ENCODE measurements at places on chromosomes 11 and 22.

GRCh38 chr11:5280582-5281102 lies 10.9 kb upstream of the HBE1 start:
- DNase-seq: no peak

DNA sequence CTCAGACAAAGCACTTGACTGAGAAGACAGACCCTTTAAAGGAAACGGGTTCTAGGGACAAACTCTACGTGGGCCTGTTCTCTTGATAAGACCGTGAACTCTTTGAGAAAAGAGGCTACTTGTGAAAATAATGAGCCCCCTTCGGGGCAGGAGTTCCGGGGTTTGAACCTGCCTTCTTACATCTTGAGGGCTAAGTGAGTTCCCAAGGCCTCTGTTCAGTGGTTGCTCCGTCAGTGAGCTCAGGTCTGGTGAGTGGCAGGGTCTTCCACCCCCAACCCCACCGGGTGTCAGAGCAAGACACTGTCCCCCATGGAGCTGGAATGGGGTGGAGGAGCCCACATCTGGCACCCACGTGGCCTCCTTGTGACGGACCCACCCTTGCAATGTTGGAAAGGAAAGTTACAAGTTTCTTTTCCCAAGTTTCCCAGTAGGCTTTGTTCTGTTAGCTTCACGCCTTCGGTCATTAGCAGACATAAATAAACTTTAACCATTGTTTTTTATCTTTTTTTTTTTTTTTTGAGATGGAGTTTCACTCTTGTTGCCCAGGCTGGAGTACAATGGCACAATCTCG lies 6.3 kb upstream of the SAMM50 start:
- DNase-seq: no peak

DNA sequence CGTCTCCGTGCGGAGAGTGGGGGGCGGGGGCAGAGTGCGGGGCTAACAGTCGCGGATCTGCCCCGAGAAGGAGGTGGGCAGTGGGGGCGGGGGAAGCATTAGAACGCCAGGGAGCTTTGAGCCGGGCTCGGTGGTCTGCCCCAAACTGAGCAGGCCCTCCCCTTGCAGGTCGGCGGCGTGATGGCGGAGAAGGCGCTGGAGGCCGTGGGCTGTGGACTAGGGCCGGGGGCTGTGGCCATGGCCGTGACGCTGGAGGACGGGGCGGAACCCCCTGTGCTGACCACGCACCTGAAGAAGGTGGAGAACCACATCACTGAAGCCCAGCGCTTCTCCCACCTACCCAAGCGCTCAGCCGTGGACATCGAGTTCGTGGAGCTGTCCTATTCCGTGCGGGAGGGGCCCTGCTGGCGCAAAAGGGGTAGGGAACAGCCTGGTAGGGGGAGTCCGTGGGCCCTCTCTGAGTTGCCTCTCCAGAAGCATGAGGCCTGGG lies 979 bp downstream of the ABCG4 start:
- no peak for DNase-seq

DNA sequence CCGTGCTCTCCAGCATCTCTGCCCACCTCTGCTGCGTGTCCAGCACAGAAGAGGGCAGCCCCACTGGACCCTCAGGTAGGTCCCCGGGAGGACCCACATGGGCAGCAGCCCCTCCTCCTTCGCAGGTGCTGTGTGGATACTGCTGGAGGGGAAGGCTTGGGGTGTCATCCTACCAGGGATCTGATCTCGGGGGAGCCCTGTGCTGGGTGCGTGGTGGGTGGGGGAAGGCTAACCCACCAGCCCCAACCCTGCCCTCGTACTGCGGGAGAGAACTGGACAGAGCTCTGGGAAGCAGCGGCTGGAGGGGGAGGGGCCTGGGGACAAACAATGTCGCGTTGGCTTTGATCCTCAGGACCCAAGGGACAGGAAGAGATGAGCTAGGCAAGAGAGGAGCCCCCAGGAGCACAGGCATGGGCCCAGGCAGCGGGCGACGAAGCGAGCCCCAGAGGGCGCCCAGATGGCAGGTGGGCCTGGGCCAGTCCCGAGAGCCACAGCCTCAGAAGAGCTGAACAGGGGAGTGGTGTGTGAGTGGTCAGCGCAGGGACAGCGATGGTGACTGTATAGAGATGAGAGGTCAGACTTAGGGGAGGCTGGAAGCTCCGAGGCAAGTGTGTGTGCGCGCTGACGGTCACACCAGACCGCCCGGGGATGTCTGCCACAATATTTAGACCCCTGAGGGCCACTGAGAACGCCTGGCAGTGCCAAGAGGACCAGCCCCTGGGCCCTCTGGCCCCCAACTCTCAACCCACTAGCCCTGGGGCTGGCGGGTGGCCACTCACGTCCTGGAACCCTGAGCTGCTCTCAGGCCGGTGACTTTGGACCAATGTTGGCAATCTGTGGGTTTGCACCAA lies 1.4 kb upstream of the PIM3 start:
- DNase-seq: no peak

DNA sequence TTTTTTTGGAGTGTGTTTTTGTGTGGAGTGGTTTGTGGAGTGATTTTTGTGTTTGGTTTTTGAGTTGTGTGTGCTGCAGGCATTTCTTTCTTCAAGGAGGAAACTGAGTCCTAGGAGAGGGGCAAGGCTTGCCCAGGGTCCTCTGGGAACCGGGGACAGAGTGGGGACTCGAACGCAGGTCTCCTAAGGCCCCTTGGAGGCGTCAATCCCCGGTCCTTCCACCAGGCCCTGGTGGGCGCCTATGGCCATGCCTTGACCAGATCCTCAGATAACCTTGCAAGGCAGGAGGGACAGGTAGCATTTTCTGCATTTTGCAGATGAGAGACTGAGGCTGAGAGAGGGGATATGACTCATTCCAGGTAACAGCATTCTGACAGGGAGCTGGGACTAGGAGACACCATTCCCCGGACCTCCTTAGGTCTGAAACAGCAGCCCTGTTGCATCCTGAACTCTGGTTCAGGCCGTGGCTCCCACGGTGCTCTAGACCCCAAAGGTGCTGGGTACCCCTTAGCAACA lies 39.1 kb downstream of the MYO7A start:
- DNase-seq: no peak

- no peak for DNase-seq
Observed at GRCh38 chr11:95076416-95076815, 9.7 kb downstream of the SRSF8 start.

GRCh38 chr11:45922425-45923082 lies at the start of gene LARGE2:
Gene LARGE2, plus strand, starts transcription at chr11:45922656. Its CDS starts 227 bp downstream, at chr11:45922883.
- DNase-seq: no peak

- no peak for DNase-seq
Observed at GRCh38 chr11:78802058-78802761, 227.5 kb upstream of the NARS2 start.

DNA sequence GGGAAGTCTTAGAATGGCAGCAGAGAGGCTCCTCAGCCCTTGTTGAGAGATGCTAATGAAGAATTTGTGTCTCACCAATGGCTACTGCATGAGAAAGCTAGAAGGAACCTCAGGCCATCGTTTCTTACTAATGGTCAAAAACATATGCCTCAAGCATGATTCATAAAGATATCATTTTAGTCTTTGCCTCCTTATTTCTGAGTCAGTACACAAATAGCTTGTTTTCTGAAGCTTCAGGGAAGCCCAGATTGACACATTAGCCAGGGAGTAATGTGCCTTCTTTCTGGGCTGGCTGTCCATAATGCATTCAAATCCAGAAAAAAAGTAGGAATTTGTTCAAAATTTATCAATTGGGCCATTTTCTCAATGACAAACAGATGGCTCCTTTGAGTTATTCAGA lies 169.4 kb upstream of the ZBED5 start:
- DNase-seq: no peak

GRCh38 chr11:13315517-13316432 lies 38.2 kb downstream of the BMAL1 start:
- DNase-seq: no peak

DNA sequence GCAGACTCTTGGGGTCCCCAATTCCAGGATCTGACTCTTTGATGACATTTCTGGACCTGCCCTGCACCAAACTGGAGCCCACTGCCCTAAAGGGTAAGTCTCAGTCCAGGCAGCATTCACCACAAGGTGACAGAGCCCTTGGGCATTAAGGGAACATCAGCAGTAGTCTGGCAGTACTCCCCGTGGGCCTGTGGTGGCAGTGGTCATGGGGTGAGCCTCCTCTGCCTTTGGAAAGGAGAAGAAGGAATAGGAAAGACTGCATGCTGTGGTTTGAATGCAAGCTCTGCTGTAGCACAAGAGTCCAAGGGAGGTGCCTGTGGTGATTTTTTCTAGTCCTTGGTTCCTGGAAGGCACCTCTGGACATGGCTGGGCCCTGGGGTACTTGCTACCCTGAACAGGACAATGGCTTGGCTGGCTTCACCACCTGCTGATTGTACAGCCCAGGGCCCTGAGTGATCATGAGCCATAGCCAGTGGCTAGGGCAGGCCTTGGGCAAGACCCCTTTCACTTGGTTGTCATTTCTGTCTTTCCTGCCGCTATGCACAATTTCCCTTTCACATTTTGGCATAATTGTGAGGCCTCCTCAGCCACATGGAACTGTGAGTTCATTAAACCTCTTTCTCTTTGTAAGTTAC lies 160.7 kb upstream of the GRIA4 start:
- DNase-seq: no peak

GRCh38 chr22:24803064-24803542 lies 2.9 kb upstream of the SGSM1 start:
- peak; percentile 50 for DNase-seq

DNA sequence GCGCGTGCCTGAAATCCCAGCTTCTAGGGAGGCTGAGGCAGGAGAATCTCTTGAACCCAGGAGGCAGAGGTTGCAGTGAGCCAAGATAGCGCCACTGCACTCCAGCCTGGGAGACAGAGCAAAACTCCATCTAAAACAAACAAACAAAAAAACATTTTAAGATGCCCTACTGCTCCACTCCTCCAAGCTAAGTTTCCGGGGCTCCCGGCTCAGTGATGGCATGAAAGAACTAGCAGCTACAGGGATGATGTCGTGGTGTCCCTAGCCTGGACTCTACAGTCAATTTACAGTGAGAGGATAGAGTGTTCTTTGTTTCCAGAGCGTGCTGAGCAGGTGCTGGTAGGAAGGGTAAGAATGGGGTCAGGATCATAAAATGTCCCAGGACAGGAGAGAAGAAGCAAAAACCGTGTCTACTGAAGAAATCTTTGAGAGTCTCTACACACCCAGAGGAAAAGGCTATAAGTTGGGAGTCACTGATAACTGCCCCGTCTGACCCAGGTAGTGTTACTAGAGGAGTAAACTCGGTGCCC lies 1.2 kb upstream of the ZBTB3 start:
- no peak for DNase-seq

DNA sequence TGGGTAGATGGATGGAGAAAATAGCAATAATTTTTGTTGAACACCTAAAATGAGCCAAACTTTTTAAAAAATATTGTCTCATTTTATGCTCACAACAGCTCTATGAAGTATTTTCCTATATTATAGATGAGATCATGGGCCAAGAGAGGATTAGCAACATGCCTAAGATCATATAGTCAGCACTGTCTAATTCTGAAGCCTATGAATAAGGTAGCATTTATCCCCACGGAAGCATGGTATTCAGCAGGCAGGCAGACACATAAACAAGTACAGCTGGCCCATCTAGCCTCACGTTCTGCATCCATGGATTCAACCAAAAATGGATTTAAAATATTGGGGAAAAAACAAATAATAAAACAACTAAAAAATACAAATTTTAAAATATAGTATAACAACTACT lies 21.9 kb upstream of the RAB30 start:
- no peak for DNase-seq

- DNase-seq: no peak
Observed at GRCh38 chr11:77968337-77968736, 26.1 kb downstream of the INTS4 start.

DNA sequence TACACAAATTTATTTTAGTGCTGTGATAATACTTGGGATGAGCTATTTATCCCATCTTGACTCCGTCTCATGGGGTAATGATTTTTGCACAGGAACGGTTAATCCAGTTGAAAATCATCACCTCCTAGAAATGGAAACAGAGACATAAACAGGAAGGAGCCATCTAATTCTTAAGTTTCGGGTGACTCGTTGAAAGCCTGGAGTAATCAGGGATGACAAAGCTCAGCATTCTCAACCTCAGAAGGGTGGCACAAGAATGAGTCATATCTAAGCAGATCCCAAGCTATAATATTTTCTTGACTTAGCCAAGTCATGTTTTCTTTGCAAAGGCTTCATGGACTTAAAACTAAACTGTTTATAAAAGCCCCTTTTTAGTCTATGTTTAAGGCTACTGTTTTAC lies 280.8 kb upstream of the CCDC90B start:
- DNase-seq: no peak

DNA sequence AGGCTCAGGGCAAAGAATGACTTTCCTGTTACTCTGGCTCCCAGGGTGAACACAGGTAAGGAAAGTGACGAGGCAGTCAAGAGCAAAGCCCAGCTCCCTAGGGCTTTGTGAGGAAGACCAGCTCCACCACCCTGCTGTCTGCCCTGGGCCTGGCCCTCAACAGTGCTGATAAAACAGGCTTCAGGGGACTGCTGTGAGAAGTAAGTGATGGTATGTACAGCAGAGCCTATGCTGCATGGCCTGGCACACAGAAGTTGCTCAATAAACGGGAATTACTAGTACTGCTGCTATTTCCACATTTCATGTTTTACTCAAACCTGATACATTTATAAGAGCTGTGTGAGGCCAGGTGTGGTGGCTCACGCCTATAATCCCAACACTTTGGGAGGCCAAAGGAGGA lies 50.3 kb downstream of the MICAL3 start:
- DNase-seq: no peak

GRCh38 chr11:24226606-24227005 lies 270.2 kb upstream of the LUZP2 start:
- no peak for DNase-seq

GRCh38 chr11:70411713-70412452 lies 13.6 kb downstream of the CTTN start:
- DNase-seq: no peak

GRCh38 chr11:27394781-27395228 lies 31.8 kb upstream of the CCDC34 start:
- DNase-seq: no peak

- no peak for DNase-seq
Observed at GRCh38 chr11:69306821-69307220, 12.9 kb downstream of the MYEOV start.

DNA sequence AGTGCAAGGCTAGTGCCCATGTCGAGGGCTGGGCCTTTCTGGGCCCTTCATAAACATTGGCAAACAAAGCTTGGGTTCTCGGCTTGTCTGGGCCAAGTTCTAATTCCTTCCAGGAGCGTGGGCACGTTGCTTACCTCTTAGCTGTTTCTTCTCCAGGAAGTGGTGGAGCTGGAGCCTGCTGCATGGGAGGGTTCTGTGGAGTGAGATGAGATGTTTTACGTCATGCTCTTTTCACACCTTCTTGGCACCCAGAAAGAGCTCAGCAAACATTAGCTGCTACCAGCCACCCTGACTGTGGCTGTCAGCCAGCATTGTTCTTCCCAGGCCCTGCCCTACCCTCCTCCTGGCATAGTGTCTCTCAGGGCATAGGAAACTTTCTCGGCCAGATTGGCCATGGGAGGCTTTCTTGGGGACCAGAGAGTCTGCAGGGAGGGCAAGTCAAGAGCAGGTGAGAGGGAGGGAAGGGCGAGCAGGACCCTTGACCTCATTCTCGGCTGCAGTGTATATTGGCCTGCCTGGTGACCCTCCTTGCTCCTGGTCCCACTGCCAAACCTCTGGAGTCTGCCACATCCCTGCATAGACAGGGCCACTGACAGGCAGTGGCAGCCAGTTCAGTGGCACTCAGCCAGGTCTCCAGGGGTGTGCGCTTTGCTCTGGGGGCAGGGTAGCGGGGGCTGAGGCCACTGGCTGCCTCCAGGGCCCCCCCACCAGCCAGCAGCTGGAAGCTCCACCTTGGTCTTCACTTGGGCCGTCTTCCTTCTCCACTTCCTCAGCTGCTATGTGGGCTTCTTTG lies 98.8 kb downstream of the BCR start:
- no peak for DNase-seq
